Stimulated activated CD4-positive, alpha-beta T cell treated with anti-CD3 and anti-CD28 coated beads, TNF-alpha, amount 100 ng/mL, for 24 hours (primary cell): ENCODE measurements at places on chromosomes 2 and 18.
A peak's percentile ranks its signal among the peaks of the same experiment; 100 is the strongest.

DNA sequence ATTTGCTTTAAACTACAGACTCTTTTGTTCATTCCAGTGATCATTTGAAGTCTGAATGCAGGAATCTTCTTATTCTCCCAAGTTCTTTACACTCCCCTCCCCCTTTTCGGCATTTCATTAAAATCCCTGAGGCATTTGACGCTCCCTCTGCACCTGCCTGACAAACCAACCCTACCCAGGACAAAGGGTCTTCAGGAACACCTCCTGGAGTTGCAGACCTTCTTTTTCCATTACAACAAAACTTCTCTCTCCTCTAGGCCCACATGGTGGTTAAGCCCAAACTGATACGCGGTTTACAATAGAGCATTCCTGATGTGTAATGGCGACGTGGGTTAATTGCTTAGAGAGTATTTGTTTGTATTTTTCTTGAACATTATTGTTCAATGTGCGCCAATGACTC lies 367.4 kb downstream of the FBXO15 start:
- no peak for DNase-seq

DNA sequence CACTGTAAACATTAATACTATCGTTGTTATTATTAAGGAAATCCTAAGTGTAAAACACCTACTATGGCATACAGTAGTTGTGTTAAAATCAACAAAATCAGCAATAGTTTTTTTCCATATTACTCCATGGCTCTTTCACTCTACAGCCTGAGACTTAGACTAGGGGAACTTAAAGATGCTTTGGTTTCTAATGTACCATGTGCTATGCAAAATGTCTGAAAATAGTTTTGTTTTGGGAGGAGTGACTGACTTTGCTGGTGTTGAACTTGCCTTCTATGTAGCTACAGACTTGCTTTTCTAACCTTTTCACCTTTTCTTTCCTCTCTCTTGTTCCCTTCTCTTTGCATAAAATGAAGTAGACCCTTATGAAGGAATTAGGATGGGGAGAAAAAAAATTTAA lies 159.0 kb upstream of the CCDC195 start:
- DNase-seq = no peak

DNA sequence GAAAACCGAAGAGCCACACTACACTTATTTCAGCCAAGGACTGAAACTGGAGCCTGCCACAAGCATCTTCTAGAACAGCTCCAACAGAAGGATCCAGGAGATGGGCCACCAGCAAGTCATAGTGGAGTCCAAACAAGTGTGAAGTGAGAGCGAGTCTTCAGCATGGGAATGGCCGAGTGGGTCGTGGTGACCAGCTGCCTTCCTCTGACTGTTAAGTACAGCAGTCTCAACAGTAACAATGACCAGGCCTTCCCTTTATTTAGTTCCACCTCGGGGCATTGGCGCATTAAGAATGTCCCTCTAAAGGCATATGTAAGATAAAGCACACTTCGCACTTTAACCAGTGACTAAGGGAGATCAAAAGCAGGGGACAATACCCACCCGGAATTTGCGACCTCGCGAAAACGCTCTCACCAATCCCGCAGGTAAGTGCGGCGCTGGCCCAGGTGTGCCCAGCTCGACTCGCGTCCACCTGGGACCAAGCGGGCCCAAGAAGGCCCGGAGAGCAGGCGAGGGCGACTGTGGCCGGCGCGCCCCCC lies 1.1 kb downstream of the L3MBTL4 start:
- no peak for DNase-seq

DNA sequence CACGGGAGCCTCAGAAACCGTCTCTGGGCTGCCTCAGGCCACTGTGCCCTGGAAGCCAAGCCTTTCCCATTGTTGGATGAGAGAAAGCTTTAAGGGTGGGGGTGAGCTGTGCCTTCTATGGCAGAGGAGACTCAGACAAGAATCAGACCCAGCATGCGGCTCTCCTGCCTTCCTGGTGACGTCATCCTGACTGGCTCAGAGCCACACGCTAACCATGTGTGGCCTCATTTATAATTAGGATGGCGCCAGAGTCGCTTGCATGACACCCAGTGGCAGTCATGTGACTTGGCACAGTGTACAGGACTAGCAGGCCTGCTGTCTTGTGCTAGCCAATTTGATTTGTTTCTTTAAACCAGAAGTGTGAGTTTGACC lies 99.1 kb downstream of the SH3BP4 start:
- no peak for DNase-seq

GRCh38 chr18:76273956-76274355 lies 221.1 kb downstream of the ZNF516 start:
- DNase-seq = no peak

DNA sequence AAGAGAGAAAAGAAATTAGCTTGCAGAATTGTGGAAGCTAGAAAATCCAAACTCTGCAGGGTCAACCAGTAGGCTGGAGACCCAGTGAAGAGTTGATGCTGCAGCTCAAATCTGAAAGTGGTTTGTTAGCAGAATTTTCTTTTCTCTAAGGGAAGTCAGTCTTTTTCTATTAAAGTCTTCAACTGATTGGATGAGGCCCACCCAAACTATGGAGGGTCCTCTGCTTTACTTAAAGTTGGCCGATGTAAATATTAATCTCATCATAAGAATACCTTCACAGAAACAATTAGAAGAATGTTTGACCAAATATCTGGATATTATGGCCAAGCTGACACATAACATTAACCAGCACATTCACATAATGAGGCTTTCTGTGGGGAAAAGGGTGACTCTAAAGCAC lies 73.7 kb downstream of the FTCDNL1 start:
- DNase-seq = no peak

DNA sequence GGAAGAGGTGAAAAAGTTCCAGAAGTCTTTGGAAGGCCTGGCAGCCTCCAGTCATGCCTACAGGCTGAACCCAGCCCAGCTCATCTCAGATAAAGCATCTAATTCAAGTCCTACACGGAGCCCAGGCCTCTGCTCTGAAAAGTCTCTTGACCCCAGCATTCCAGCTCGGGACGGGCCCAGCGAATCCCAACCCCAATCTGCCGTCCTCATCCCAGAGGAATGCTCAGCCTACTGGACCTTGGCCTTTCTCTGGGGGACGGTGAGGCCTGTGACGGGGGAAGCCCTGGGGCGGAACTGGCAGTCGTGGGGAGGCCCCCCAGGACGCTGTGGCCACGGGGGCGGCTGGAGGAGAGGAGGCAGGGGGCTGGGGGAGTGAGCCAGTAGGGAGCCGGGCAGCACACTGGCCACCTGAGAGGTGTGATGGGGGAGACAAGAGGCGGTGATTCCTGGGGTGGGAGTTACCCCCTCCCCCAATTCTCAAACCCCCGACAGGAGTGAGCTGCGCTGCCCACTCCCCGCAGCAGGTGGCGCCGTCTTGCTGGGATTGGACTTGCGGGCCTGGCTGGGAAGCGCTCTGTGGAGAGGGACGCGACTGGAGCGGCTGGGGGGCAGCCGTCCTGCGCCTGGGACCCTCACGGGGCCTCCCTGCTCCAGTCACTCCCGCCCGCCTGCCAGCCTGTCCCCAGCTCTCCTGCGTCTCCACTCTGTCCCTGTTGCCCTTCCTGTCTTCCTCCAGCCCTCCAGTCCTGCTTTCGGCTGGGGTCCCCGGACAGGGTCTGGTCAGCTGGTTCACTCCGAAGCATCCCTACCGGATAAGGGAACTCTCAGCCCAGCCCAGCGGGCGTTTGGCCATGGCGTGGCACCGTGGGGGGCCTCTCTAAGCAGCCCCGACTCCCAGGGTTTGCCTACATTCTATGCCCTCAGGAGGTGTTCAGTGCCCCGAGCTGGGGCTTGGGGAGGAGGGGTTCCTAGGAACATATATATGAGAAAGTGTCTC lies 182.6 kb upstream of the HAAO start:
- DNase-seq = peak; percentile 42

DNA sequence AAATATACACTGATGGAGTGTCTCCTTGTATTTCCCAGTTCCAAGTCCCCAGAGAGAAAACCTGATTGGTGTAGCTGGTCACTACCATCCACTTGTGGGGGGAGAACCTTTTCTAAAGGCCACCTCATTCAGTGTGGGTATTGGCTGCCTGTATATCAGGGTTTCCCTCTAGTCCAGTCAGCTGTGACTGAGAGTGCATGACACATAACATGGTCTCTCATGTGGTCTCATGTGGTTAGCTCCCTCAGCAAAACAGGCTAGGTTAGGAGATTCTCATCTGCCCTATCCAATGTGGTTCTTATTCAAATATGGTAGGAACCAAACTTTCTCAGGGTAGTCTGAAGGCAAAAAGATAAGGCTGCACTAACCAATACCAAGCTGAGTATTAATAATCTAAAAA lies 4.1 kb upstream of the GORASP2 start:
- no peak for DNase-seq

DNA sequence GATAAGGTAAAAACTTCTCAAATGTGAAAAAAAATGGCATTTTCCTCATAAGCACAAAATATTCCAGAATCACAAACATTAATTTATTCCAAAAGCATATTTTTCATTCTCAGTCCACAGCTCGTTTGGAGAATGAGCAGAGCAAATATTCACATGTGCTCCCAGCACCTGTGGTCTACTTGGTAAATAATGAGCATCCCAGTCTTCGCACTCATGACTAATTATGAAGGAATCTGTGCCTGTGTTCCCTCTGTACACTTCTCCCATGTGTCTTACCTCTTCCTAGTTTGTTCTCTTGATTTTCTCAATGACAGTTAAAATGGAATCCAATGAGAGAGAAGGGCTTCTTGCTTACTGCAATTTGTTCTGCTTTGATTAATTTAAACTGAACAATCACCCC lies 671.0 kb upstream of the SOX11 start:
- DNase-seq = no peak

- DNase-seq = no peak
These were observed 32.7 kb upstream of the DNMT3A start for GRCh38 chr2:25374411-25374810.

GRCh38 chr2:60092781-60093180 lies 460.7 kb downstream of the BCL11A start:
- no peak for DNase-seq

DNA sequence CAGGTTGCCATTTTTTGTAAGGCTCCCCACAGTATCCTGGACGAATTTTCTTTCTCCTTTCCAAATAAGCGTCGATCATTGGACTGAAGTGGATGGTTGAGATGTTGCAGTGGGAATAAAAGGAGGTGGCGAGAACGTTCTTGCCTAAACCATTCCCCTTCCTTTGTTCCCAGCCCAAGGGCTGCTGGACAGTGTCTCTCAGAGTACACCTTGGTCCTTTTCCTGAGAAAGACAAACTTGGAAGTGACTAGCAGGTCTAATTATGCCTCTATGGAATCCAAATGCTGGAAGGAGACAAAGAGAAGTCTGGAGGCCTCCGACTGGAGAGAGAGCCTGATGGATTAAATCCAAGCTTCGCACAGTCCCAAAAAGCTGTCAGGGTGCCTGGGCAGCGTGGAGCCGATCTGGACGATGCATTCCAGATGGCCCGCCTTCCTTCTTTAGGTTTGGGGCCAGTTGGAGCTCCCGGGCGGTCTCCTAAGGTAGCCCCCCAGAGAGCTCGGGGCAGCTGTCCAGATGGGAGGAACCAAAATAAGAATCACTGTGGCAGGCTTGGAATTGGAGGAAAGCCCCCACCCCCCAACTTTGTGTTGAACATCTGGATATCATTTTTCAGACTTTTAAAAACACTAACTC lies 186.8 kb downstream of the TMEM247 start:
- no peak for DNase-seq

GRCh38 chr2:80008596-80008995 lies 296.0 kb downstream of the LRRTM1 start:
- no peak for DNase-seq

- no peak for DNase-seq
These were observed 53.9 kb downstream of the NGEF start for GRCh38 chr2:232959139-232959538.

DNA sequence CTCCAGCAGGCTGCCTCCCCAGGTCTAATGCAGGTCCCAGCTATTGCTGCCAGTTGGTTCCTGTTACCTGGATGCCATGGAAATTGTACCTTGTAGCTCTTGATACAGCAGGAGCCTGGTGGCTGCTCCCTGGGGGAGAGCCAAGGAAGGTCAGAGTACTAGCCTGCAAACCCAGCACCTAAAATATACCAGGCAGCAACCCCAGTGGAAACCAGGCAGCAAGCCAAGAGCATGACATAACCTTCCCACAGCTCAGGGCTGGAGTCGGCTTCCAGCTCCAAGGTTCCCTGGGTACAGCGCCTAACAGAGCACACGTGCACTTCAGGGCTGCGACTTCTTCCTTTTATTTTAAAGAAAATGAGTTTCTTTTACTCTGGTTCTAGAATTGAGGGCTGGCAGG lies 30.3 kb downstream of the TNP1 start:
- no peak for DNase-seq

- DNase-seq = no peak
These were observed 57.3 kb downstream of the THNSL2 start for GRCh38 chr2:88227446-88227845.

DNA sequence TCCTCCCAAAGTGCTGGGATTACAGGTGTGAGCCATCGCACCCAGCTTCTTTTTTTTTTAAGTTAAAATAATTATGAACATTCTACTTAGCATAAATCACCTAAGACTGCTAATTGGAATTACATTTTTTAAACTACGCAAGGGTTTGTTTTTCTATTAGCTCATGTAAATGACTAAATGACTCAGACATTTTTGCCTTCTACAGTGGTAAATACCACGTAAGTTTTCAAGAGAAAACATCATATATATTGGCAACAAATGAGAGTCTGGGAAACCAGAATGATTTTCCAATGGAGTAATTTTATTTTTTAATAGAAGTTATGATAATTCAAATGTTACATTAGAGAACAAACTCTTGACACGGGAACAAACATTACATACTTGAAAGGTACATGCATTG lies 259.0 kb downstream of the ZNF385B start:
- DNase-seq = no peak

DNA sequence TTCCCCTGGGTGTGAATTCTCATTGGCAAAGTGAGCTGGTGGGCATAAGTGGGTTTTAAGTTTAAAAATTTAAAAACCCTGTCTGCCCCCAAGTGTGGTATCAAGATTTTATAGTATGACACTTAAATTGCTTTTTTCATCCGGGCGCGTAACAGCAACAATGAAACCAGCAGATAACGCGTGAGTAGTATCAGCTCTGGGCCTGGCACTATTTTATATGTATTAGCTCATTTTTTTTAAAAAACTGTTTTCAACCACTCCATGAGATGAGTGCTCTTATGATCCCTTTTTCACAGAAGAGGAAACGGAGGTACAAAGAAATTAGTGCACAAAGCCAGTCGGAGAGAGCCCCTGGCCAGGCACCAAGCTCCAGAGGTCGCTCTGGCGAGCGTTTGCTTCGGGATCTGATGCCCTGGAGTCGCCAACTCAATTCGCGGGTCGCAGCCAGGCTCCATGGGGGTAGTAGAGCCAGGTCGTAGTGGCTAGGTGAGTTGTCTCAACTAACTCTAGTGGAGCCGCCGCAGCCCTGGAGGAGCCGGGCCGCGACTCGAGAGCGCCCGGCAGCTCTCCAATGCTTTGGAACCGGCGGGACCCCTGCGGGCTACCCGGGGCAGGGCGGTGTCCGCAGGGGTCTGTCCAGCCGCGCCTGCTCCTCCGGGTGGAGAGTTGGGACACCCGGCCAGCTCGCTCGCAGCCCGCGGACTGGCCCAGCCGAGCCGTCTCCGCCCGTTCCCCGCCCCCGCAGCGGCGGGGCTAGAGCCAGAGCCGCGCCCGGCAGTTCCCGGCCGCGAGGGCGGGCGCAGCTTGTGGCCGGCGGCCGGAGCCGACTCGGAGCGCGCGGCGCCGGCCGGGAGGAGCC lies at the start of gene IL1R1:
Gene IL1R1 (plus strand): TSS at position 777 of the 859 bp plus-strand sequence. CDS start 14,979 bp downstream, outside the sequence.
- peak; percentile 20 for DNase-seq

- no peak for DNase-seq
These were observed 2.3 kb downstream of the LHCGR start for GRCh38 chr2:48753228-48753627.

- DNase-seq = no peak
These were observed 156.2 kb downstream of the DDX1 start for GRCh38 chr2:15747603-15748471.
